Activated naive CD4-positive, alpha-beta T cell treated with anti-CD3 and anti-CD28 coated beads, Interleukin-2, amount 10 ng/mL, durations not matched to agents 7 days and 5 days (primary cell): ENCODE measurements at places on chromosomes 11 and 22.

DNA sequence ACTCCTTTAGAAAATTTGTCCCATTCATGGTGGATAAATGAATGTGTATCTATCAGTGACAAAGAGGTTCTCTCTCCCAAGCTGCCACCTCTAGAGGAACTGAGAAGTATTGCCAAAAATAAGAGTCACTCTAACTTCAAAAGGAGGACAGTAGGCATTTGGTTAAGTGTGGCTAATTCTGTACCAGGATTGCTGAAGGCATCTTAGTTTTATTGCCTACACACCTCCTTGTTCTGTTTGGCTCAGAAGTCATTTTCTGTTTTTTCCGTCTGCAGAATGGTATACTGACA lies 189.0 kb upstream of the MPPED2 start:
- no peak for DNase-seq

DNA sequence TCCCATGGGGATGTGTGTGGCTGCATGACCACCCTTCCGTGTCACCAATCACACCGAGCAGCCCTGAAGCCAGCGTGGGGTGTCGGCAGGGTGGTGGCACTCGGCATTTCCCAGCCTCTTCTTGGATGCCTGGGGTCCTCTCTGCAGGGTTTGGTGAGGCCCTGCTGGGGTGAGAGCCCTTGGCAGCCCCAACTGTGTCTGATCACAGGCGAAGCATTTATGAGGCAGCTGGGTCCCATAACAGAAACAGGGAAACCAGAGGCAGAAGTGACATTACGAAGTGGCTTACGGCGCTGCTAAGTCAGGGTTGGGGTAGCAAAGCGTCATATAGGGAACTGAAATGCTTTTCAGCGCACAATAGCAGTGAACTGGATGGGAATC lies 92.3 kb upstream of the SEPTIN5 start:
- DNase-seq = no peak

DNA sequence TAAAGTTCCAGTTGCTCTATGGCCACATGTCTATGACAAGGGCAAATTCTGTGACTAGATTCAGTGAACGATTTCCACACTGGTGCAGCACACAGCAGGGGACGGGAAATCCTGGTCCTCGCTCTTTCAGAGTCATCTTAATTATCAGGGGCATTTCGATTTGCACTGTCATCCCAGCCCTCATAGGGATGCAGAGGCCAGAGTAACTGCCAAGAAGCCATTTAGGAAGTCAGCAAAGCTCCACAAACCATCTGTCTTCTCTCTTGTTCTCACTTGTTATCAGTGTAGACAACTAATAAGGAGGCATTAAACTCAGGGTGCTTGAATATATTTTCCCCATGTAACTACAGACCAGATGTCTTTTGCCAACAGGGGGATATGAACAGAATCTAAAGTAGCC lies 151.7 kb downstream of the STK33 start:
- DNase-seq = no peak

GRCh38 chr11:90601261-90601660 lies 378.4 kb upstream of the CHORDC1 start:
- DNase-seq = no peak

DNA sequence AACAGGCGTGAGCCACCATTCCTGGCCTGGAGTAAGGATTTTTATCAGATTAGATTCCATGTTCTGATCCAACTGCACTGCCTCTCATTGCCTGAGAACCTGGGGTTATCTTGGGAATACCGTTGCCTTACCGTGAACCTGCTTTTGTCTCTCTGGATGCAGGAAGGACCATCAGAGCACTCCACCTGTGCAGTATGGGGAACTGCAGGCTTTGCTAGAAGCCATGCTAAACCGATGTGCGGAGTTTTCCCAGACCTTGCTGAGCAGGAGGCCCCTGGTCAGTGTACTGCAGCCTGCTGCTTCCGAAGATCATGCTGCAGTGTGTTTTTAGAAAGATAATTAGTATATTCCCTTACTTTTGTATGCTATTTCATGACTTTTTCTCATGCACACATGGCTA lies 43.6 kb downstream of the MEI1 start:
- DNase-seq = no peak

DNA sequence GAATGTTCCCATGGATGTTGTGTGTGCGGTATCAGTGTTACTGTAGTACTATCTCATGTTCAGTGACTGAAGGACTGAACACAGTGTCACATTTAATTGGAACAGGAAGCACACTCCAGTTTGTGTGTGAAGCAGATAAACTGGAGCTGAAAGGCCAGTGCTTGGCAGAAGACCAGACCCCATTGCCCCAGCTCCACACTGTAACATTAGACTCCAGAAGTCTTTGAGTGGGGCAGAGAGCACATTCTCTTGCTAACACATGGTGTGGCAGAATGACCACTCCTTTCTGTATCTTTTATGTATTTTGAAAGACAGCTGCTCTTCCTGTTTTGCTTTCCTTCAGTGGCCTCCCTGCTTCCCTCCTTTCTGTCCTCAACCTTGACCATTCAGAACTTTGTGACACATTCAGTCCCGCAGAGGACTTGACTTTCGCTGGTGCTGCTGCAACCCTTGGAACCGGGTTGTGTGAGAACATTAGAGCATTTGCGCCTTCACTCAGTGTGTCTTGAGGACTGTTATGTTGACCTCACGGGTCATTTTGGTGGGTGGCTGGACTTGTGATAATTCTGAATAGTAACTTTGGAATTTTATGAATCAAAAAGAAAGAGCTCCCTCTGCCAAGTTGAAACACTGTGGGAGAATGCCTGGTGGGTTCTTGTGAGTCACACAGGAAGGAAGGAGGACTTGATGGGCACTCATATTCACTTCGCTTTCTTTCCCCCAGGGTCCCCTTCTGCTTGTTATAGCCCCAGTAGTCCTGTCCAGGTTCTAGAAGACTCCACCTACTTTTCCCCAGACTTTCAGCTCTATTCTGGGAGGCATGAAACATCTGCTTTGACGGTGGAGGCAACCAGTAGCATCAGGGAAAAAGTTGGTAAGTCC lies 26.4 kb downstream of the AMOTL1 start:
- DNase-seq = no peak

DNA sequence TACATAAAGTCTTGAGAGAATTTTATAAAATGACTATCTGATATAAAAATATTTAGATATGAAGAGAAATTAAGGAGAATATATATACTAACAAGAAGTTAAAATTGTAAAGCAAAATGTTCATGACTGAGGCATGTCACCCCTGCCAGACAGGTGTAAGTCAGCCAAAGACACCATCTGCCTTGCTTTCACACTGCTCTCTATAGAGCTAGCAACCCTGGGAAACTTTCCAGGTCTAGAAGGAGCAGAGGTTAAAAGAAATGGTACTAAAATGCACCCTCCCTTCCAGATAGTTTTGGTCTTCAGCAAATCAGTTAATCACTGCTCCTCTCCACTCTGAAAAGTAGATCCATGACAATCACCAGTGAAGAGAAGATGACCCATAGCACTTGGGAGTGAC lies 16.5 kb downstream of the PPP2R1B start:
- DNase-seq = no peak

DNA sequence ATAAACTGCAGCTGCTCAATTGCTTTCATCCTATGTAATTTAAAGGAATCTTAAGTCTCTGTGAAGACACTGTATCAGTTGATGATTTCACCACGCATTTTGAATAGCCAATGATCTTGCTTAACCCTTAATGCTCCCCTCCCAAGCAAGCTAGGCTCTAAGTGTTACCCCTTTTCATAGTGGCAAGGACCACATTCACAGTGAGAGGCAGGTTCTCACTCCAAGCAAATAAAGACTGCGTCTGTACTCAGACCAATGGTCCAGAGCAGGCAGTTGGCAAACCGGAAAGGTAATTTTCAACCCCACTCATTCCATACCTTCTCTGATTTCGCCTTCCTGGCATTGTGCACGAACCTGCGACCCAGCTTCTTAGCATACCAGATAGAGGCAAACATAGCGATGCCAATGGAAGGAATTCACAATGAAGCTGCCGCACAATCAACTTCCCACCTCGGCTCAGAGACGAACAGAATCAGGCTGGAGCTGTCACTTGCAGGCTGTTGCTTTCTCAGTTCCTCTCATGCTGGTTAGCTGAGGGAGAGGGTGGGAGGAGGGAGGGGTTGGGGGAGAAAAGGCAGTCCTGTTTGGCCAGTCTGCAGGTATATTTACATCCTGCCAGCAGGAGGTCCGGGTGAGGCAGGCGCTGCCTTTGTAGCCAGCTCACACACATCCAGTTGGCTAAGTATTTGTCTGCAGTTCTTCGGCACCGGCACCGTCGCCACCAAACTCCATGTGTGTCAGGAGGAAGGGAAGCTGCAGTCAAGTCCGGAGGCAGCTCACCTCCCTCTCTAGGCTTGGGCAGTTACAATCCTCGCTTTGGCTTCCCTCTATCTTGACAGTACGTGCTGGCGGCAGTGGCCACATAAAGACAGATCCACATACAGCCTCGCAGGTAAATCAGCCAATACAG lies 1151.2 kb upstream of the CCDC90B start:
- no peak for DNase-seq

DNA sequence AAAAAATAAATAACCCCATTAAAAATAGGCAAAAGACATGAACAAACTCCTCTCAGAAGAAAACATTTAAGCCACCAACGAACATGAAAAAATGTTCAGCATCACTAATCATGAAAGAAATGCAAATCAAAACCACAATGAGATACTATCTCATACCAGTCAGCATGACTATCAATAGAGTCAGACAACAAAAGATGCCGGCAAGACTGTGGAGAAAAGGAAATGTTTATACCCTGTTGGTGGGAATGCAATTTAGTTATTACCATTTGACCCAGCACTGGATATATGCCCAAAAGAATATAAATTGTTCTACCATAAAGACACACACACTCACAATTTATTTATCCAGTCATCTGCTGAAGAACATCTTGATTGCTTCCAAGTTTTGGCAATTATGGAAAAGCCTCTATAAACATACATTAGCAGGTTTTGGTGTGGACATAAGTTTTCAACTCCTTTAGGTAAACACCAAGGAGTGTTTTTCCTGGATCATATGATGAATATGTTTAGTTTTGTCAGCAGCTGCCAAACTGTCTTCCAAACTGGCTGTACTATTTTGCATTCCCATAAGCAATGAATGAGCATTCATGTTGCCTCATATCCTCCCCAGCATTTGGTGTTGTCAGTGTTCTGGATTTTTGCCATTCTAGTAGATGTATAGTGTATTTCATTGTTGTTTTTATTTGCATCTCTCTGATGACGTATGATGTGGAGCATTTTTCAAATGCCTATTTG lies 28.0 kb downstream of the OR8D1 start:
- DNase-seq = no peak

GRCh38 chr11:8087185-8087584 lies 6.2 kb downstream of the TUB start:
- DNase-seq = no peak

- no peak for DNase-seq
Observed at GRCh38 chr11:86064220-86064803, 4.6 kb downstream of the PICALM start.

- DNase-seq = peak; percentile 70
Observed at GRCh38 chr22:46150655-46151477, 540 bp downstream of the PPARA start.

DNA sequence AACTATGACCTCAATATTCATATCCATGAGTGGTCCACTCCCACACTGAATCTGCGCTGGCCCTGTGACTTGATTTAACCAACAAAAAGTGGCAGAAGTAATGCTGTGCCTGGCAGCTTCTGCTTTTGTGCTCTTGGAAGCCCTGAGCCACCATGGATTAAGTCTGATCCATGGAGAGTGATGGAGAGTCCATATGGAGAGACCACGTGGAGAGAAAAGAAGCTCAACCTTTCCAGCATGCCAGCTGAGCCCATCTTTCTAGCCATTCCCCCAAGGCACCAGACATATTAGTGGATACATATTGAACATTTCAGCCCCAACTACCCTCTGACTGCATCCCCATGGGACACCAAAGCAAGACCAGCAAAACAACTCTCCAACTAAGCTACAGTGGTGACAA lies 16.0 kb downstream of the LRRC55 start:
- no peak for DNase-seq

GRCh38 chr11:48106166-48106565 lies 110.4 kb upstream of the OR4B1 start:
- DNase-seq = no peak

DNA sequence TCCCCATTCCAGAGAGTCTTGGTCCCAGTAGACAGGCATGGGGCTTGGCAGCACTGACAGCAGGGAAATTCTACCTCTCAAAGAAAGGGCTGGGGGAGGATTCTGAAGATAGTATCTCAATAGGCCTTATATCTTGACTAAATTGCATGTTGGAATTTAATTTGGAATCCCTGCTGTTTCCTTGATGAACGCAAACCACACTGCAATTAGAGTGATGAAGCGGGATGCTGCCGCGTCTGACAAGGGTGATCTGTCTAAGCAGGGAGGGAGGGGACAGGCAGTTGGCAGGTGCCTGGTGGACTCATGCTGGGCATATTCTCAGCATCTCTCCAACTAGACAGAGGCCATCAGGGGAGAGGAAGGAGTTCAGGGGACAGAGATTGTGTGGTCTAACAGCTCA lies 48.4 kb downstream of the COMMD9 start:
- DNase-seq = no peak

DNA sequence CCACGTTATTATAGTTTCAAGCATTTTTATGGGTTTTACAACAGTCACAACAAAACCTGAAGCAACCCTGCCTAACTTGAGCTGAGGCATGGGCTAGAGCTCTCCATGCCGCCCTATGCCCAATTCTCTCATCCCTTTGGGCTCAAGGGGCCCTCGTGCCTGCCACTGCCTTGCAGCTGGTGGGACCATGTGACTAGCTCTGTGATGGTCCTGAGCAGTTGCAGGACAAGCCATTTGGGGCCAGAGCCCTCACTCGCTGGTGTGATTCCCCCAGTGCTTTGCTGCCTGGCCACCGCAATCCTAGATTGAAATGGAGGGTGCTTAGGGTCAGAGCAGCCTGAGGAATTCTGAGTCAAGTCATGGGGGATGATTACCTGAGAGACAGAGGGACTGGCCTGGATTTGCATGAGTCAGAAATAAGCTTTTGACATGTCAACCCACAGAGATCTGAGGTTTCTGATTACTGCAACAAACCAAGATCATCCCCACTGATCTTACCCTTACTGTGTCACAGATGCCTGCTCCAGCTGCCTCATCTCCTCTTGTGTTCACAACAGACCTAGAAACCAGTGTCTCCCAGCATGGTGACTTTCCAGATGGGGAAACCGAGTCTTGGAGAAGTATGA lies 323.7 kb downstream of the BRD1 start:
- no peak for DNase-seq

- DNase-seq = no peak
Observed at GRCh38 chr11:83864412-83865057, 578.4 kb upstream of the CCDC90B start.

DNA sequence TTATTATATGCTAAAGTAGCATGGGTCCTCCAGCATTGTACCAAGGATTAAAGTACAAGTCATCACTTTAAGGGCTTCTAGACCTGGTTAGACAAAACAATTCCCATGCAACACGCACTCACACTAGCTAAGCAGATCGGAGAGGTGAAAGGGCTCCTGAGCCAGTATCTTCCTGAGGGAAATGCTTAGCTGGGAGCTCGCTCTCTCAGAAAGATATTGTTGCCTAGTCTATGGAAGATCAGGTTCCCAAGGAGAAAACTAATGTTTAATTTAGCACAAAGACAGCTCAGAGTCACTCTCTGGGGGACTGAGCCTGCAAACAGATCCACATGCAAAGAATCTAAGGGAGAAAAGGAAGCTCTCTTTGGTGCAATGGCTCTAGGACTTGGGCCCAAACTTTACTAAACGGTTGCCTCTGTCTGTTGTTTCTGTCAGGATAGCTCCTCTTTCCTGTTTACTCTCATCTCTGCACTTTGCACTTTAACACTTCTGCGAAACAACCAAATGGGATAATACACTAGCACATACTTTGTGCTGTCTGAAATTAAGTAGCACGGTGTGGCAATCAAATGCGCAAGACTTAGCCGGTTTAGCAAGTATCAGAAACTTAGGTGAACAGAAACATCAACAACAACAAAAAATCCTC lies 10.7 kb downstream of the MAML2 start:
- no peak for DNase-seq

GRCh38 chr11:134126217-134126822 lies 57.4 kb downstream of the JAM3 start:
- DNase-seq = no peak
